ENCODE measurements at places on chromosomes 4 and X.
A peak's percentile ranks its signal among the peaks of the same experiment; 100 is the strongest.

GRCh38 chr4:32778025-32778424 is 2057.9 kb downstream of the PCDH7 start:
- DNase-seq, result no peak

DNA sequence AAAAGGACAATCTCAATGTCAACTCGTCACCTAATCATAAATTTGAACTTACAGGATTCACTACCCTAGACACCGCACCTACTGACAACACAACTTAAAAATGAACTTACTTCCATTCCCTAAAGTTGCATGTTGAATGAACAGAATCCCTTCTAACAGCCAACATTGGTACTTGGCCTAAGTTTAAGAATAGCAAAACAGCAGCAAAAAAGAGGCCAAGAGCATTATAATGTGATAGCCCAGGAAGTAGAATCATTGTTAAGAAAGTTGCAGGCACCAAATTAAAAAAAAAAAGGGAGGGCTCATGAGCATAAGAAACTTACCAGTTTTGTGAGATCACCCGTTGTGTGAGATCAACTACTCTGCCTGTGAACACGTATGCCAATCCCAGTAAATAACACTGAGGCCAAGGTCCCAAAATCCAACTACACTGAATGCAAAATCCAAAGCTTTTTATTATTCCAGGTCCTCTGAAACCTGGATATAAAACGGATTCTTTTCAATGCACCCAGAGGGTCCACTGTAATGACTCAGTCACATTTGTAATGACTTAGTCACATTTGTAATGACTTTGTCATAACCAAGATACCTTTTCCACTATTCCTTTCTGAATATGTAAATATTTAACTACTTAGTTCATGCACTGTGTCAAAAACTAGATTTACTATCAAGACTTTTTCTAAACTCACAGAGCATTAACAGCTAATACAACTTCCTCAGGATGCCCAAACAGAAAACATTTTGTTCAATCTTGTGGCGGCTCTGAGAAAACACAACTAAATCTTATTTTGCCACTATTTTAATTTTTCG is 6.8 kb downstream of the HNRNPDL start:
- DNase-seq, result no peak

- DNase-seq, result no peak
Observed at GRCh38 chr4:92304121-92304520, 355 bp downstream of the GRID2 start.

GRCh38 chrX:109886122-109886761 is 116.7 kb upstream of the TMEM164 start:
- DNase-seq, result peak; percentile 7

GRCh38 chr4:64594723-64595122 is 185.5 kb upstream of the TECRL start:
- no peak for DNase-seq

- no peak for DNase-seq
Observed at GRCh38 chr4:78409612-78410202, 141.9 kb upstream of the ANXA3 start.

GRCh38 chrX:100948557-100948956 is 19.8 kb upstream of the XKRX start:
- DNase-seq, result no peak

DNA sequence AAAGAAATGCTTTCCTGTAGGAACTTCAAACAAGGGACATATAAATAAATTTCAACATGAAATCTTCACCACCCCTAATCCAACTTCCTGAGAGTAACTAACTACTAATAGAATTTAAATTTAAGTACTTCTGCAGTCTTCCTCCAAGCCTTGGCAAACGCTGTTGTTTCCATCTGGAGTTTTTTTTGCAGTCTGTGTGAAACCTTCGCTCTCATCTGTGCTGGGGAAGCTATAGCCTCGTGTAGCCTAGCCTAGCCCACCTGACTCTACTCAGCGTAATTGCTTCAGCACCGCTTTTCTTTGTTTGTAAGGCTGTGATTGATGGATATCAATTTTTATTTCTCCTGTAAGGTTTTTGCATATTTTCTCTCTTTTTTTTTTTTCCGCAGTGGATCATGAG is 30.9 kb downstream of the STOX2 start:
- DNase-seq, result no peak

DNA sequence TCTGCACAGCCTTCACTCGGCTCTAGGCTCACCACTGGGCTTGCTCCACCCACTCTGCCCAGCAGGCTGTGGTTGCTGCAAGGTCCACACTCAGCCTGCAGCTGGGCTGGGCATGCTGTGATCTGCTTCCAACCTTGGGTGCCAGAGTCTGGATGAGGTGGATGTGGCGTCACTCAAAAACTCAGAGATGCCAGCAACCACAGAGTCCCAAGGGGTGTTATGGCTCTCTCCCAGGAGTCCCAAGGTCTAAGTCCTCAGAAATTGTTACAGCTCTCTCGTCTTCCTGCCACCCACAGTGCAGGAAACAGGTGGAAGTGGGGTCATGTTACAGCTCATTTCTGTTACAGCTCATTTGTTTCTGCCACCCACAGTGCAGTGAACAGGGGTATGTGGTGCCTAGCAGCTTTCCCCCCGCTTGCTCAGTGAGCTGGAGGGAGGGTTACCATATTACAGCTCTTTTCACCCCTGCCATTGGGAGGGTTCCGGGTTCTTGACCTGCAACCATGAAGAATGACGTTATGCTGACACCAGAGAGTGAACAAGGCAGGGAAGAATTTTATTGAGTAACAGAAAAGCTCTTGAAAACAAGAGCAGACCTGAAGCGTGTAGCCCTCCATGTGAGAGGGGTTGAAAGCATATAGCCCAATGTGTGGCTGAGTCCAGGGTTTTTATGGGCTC is 893.9 kb downstream of the PCDH7 start:
- DNase-seq, result no peak

DNA sequence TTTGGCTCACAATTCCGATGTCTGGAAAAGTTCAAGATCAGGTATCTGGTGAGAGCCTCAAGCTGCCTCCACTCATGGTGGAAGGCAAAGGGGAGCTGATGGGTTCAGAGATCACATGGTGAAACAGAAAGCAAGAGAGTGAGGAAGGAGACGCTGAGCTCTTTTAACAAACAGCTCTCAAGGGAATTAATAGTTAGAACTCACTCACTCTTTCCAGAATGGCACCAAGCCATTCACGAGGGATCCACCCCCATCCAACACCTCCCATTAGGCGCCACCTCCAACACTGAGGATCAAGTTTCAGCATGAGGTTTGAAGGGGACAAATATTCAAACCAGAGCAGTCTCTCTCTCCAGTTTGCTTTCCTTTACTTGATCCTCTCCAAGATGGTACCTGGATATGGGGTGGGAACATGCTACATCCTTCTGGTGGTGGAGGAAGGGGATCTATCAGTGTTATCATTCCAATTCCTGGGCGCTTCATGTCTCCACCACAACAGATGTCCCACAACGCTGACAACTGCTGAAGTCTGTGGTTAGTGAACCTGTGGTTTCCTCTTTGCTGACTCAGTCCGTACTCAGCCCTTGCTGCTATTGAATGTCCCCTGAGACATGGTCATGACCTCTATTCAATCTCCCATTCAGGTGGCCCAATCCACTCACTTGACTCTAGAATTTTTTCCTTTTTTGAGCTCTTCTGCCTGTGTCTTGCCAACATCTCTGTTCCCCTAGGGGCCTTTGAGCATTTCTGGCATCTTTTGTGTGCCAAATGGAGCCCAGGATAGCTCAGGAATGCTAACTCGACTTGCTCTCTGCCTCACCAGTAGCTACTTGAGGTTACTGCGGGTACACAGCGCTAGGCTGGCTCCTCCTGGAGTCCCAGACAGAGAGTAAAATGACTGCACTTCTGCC is 395.2 kb downstream of the MID1IP1 start:
- DNase-seq, result peak; percentile 26

DNA sequence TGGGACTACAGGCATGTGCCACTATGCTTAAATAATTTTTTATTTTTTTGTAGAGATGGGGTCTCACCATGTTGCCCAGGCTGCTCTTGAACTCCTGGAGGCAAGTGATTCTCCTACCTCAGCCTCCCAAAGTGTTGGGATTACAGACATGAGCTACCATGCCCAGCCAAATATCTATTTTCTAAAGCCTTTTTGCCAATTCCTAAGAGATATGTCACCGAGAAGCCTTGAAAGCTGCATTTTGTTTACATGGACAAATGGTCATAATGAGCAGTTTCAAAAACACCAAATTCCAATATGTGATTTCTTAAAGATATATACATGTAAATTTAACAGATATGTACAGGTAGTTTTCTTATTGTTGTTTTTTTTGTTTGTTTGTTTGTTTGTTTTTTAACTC is 33.0 kb upstream of the PGRMC2 start:
- no peak for DNase-seq

GRCh38 chr4:62591756-62592155 is 1391.6 kb downstream of the ADGRL3 start:
- no peak for DNase-seq

DNA sequence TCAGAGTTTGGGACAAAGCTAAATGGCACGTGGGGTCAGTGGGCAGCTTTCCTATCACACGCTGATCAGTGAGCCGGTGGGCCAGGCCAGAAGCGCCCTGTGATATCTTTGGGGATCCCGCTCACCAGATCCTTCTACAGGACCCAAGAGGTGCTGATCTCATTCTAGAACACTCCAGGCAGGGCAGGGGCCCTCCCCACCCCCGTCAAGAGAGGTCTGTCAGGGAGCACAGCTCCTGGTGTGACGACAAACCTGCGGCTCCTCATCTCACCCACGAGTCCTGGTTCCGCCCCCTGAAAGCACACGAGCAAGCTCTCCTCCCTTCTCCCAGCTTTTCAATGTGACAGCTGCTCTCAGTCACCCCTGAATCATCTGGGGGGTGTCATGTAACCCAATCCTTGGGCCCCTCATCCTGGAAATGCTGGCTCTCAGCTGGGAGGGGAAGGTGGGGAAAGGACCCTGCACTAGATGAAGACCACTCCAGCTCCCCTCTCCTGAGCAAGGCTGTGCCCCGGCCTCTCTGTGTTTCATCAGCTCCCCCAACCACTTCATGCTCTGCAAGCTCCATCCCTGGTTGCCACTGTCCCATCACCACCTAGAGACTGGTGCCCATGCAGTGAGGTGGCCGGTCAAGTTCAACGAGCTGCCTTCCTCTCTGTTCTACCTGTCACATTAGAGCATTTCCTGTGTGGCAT is 4.6 kb downstream of the HCFC1 start:
- DNase-seq, result peak; percentile 49

DNA sequence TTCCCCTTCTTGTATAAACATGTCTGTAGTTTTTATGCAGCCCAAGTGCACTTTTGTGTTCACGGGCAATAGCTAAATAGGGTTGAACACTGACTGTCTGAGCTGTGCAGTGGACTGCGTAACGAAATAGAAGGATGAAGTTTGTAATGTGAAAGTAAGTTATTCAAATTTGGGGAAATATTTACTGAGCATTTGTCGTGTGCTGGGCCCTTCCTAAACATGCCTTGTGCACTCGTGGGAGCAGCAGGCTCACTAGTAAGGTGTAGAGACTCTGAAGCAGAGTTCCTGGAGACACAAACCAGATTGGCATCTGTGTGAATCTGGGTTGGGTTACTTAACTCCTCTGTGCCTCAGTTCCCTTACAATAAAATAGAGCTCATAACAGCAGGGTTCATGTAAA is 51.7 kb upstream of the C1QTNF7 start:
- DNase-seq, result no peak

- no peak for DNase-seq
Observed at GRCh38 chr4:3256230-3257102, 7.5 kb downstream of the MSANTD1 start.

GRCh38 chr4:7831858-7832730 is 107.6 kb downstream of the AFAP1 start:
- DNase-seq, result no peak

DNA sequence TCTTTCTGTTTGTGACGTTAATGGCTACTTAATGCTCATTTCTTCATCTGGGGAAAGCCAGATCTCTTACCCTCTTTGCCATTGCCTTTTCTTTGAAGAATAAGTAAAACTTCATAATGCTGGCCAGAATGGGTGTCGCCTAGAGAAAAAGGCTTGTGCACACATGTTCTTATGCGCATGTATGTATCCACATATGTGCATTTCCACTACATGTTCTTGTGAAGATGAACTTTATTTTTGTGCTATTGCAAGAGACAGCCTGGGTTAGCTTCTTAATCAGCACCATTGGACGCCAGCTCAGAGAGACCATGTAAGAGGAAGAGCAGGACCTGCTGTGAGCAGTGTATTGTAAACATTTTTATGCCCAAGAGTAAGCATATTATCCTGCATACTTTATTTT is 178.7 kb downstream of the SPRY1 start:
- DNase-seq, result no peak

- DNase-seq, result no peak
Observed at GRCh38 chr4:45183905-45184304, 457.5 kb upstream of the GNPDA2 start.

- DNase-seq, result no peak
Observed at GRCh38 chr4:41098093-41099048, 116.0 kb downstream of the APBB2 start.

GRCh38 chr4:32477518-32477917 is 1757.3 kb downstream of the PCDH7 start:
- DNase-seq, result no peak

DNA sequence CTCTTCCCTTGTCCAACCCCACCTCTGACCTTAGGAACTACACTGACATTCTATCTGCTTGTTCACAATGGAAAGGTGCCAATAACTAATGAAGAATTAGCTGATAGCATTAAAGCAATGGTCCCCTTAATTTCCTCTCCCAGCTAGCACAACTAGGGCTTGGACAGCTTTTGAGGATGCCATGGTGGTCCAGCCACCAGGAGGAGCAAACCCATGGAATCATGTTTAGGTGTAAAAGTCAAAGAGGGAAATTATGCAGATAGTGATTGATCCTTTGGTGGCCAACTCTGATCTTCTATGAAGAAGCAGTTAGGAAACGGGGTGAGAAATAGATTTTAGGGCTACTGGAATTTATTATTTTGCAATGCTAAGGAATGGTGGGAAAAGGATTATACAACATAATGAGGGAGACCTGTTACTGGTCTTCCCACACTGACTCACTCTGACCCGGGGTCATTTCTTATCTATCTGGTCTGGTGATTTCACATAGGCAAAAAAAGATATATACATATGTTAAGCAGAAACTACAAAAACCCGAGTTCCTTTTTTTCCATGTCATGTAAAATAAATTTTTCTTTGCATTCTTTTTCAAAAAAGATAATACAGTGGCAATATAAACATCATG is 45.8 kb upstream of the FBXW7 start:
- no peak for DNase-seq

DNA sequence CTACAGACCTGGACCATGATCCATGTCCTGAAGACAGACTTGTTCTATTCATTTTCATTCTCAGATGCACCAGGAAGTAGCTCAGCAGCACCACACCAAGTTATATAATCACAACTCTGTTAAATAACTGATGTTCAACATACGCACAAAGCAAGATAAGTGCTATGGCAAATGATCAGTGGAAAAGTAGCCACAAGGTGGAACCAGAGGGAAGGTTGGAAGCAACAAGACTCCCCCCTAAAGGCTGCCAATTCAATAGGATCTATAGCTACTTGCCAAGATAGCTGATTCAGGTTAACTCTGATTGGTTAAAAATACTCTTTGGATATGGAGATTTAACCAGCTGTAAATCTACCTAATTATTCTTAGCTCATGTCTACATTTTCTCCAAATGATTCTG is 23.7 kb upstream of the FAM47B start:
- no peak for DNase-seq
